HEK293T (cell line): ENCODE measurements at places on chromosomes 2 and 18.

DNA sequence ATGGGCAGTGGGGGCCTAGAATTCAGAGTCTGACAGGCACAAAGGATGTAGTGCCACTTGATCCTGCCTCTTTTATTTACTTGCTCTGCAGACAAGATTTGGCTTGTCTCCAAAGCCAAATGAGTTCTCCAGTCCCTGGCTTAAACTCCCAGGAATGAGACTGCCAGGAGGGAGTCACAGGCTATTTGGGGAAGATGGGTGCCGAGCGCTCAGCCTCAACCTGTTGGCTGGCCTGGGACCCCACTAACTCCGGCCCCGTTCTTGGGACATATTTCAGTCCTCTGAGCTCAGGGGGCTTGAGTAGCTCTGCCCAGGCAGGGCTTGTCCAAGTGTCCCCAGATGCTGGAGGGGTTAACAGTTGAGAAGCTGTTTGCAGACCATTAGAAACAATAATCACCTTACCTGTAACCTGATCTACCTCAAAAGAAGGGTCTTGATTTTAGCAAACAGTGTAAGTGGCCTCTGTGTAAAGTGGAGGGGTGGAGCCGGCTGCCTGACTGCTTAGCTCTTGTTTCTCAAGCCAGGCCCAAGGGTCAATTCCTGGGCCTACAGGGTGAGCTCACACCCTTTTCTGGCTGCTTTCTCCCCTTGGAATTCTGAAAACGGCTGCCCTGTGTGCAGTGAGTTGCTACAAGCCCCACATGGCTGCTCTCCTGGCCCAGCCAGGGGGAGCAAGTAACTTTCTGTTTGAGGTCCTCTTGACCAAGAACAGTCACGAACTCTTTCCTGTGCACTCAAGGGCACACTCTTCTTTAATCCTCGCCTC is 27.1 kb upstream of the FZD5 start:
- DNase-seq = peak; percentile 34

GRCh38 chr18:657311-658000 is at the start of gene TYMS:
Gene TYMS (plus strand): TSS chr18:657653. CDS start chr18:657743, 90 bp downstream.
- peak; percentile 64 for DNase-seq

GRCh38 chr2:24720310-24720709 is 72.9 kb downstream of the PTRHD1 start:
- no peak for DNase-seq

- DNase-seq = no peak
Measured at GRCh38 chr2:117818921-117819320, 4.4 kb downstream of the DDX18 start.

- no peak for DNase-seq
Measured at GRCh38 chr2:174952607-174953006, 52.6 kb downstream of the CHN1 start.
